ENCODE measurements at places on chromosomes 12 and 14.

GRCh38 chr12:12721814-12722434 is 4.8 kb downstream of the CDKN1B start:
- DNase-seq, result no peak
- H3K4me1 ChIP-seq, result peaks cover 45% of the 10 kb centered on the region
- H3K4me3 ChIP-seq, result no peak overlapping the region
- peaks cover 9% of the 10 kb centered on the region for H3K36me3 ChIP-seq

DNA sequence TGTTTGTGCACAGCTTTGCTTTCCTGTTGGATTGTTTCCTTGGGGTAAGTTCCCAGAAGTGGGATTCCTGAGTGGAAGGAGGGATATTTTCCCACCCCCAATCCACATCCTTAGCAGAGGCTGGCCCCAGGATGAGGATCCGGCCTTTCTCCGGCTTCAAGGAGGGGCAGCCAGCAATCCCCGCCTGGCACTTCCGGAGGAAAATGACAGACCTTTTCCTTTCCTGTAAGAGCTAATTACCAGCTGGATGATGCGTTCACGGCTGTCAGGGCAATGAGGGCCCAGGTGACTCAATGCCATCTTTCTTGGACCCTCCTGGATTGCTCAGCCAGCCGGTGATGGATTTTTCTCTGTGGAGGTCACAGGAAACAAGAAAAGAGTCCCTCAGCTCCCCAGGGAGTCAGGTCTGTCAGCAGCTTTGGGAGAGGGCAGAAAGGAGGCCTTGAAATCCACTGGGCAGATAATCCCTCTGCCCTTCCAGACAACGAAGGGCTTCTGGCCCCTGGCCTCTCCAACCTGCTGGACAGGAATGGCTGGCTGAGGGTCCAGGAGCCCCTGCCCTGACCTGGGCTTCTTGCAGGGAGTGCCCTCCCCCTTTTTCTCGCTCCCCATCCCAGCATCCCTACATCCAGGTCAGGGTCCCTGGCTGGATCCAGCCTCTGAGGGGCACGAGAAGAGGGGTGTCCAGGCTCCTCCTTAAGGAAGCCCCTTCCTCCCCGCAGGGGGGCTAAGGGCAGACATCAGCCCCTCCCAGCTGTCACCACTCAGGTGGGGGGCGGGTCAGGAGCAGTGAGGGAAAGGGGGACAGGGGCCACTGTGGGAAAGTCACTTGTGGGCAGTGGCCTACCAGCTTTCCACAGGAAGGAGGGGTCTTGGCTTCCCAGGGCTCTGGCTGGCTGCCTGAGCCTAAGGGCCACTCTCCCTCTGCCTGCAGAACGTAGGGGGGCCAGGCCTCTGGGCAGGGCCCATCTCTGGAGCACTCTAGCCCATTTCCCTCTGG is 16.1 kb upstream of the CCDC85C start:
- no peak overlapping the region for H3K4me3 ChIP-seq
- H3K4me1 ChIP-seq, result peaks cover 22% of the 10 kb centered on the region
- H3K36me3 ChIP-seq, result no peaks in the 10 kb centered on the region
- H3K27ac ChIP-seq, result peak overlapping the region; percentile 30

- H3K27ac ChIP-seq, result no peak overlapping the region
These were observed 91.5 kb downstream of the FBXW8 start for GRCh38 chr12:117002051-117002817.

DNA sequence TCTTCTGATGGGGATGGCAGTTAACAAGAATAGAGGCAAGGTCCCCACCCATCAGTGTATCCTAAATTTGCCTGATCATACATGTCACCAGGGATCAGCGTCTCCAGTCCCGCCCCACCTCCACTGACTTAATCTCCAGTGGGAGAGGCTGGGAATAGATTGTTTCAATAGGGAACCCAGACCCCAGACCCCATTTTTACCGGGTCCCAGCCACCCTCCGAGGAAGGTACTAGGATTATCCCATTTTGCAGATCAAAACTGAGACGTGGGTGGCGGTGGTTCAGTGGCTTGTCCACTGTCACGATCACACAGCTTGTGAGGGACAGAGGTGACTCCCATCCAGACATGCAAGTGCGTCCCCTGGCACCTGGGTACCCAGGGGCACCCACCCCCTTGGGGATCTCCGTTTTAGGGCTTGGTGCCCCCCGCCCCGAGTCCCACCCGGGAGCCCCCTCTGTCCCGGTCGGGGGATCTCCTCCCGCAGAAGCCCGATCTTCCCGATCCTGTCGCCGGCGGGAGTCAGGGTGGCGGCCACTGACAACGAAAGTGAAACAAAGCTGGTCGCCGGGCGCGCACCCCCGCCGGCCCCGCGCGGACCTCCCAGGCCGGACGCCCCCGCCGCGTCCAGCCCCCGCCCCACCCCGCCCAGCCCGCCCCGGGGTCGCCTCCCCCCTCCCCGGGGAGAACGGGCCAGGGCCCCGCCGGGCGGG is 523 bp downstream of the WSB2 start:
- H3K27ac ChIP-seq, result peak overlapping the region; percentile 91
- peaks cover 28% of the 10 kb centered on the region for H3K4me1 ChIP-seq
- H3K36me3 ChIP-seq, result no peaks in the 10 kb centered on the region

DNA sequence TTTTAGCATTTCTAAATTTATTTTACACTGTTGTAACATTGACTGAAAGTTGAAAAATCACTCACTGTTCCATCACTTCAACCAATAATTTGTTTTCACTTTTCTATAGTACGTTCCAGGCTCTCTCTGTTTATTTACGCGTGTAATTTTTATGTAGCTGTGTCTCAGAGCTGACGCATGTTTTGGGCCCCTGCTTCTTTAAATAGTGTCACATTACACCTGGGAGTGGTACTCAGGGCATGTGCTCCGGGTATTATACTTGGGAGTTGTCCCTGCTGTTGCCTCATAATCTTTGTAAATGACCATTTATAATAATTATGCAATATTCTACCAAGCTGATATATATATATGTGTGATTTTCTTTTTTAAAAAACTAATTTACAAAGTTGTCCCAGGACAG is 132.8 kb upstream of the CPM start:
- DNase-seq, result no peak
- no peak overlapping the region for H3K27ac ChIP-seq
- no peaks in the 10 kb centered on the region for H3K4me1 ChIP-seq
- no peaks in the 10 kb centered on the region for H3K36me3 ChIP-seq

- H3K27ac ChIP-seq, result peak overlapping the region; percentile 20
- peaks cover 50% of the 10 kb centered on the region for H3K27me3 ChIP-seq
- no peak for DNase-seq
- peaks cover 10% of the 10 kb centered on the region for H3K4me1 ChIP-seq
- no peaks in the 10 kb centered on the region for H3K36me3 ChIP-seq
These were observed 20.7 kb downstream of the IQSEC3 start for GRCh38 chr12:87315-87714.

DNA sequence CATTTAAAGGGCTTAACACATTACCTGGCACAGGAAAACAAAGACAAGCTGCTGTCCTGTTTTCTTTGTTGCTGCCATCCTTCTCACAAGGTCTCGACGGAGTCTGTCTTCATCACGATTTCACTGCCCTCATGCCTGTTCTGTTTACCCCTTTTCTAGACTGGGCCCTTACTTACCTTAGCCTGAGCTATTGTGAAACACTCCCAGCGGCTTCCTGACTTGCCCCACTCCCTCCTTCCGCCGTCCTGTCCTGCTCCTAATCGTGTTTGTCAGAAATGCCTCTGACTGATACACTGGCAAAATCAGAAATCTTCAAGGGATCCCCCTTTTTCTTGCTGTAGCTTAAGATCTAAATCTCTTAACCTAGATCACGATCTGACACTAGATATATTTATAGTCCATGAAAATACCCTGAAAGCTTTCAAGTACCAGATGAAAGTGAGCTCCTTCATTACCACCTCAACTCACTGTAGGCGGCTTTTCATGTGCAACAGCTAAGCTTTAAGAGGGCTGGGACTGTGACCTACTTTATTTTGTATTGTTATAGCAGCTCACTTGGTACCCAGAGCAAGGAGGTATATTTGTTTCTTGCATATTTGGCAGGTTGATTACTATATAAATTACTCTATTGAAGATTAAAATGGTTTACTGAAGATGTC is 32.1 kb downstream of the TECPR2 start:
- peaks cover 32% of the 10 kb centered on the region for H3K36me3 ChIP-seq
- no peaks in the 10 kb centered on the region for H3K4me1 ChIP-seq
- peak overlapping the region; percentile 13 for H3K27ac ChIP-seq

DNA sequence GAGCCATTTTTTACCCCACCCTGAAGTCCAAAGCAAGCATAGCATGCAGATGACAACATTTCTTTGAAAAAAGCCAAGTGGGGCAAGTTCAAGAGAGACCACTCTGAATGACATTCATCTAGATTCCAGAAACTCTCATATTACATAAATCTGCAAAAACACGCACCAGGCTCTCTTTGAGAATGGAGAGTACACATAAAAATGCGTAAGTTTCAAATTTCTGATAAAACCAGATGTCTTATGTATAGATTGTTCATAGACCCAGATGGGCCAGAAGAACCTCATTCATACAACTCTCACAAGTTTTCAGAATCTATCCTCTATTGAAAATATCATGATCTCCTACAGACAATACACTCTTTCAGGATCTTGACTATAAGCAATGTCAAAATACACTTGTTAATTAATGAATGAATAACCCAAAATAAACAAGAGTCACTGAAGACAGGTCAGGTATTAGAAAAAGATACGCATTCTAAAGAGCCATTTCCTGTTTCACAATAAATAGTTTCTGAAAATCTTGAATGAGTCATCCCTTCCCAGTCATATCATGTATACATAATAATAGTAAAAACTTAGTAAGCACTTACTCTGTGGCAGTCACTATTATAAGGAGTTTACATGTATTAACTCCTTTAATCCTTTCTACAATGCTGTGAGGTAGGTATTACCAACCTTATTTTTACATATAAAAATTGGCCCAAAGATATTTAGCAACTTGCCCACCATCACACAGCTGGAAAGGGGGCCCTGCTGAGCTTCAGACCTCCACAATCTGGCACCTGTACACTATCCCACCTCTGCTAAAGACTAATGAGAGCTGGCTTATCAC is 72.0 kb downstream of the PPP2R5E start:
- no peaks in the 10 kb centered on the region for H3K36me3 ChIP-seq
- peak overlapping the region; percentile 80 for H3K27ac ChIP-seq
- no peak for DNase-seq
